PC-9 (cell line): ENCODE measurements at places on chromosomes 7 and 10. TPM values are rescaled to one million over a fixed set of nuclear protein-coding genes. Genes with fewer than 3 reads are reported as not detected.

NCAPG2 gene
- total RNA-seq, result 99.5 and 124 TPM in 2 replicates

NACAD gene
- 0.15 and 0.24 TPM in 2 replicates for total RNA-seq

TSPAN12 gene
- total RNA-seq, result 5.8 and 6.1 TPM in 2 replicates

SAMD8 gene
- 27.6 and 31.1 TPM in 2 replicates for total RNA-seq

SEMA3E gene
- 1.8 and 2.1 TPM in 2 replicates for total RNA-seq

SAP25 gene
- 11.0 and 15.3 TPM in 2 replicates for total RNA-seq

ADCYAP1R1 gene
- not detected in 2 replicates for total RNA-seq

AGBL3 gene
- total RNA-seq, result 3.2 and 4.3 TPM in 2 replicates

CYP2C18 gene
- not detected in 2 replicates for total RNA-seq

PEX1 gene
- 13.4 and 20.2 TPM in 2 replicates for total RNA-seq

EZH2 gene
- 32.6 and 48.6 TPM in 2 replicates for total RNA-seq

SUN3 gene
- 0.24 TPM in 1 of 2 replicates, not detected in the other for total RNA-seq

ZNF503 gene
- total RNA-seq, result 1.4 and 1.5 TPM in 2 replicates
